ENCODE measurements at places on chromosomes 6 and 20.

DNA sequence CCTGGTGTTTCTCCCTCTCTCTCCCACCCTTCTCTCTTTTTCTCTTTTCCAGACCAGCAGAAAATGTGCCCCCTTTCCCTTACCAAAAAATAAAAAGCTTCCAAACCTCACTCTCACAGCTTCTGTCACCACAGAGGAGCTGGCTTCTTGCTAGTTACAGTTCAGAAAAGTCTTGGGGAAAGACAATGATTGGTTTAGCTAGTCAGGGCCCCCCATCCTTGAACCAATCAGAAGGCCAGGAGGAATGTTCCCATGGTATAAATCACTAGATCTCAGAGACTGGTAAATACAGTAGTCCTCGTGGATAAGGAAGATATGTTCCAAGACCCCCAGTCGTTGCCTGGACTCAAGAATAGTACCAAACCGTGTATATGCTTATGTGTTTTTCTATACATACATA lies 231.1 kb upstream of the TAB2 start:
- no peak for DNase-seq

- DNase-seq, result no peak
Observed at GRCh38 chr6:1322696-1323219, 10.9 kb downstream of the FOXQ1 start.

GRCh38 chr20:6075428-6076219 lies 21.8 kb upstream of the LRRN4 start:
- DNase-seq, result no peak

DNA sequence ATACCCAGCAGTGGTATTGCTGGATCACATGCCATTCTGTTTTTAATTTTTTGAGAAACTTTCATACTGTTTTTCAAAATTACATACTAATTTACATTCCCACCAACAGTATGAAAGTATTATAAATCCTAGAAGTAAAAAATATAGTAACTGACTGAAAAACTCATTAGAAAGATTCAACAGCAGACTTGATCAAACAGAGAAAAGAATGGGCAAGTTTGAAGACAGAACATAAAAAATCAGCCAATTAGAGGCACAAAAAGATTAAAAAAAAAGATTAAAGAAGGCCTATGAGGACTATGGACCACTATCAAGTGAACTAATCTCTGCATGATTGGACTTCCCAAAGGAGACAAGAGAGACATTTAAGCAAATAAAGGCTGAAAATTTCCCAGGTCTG lies 144.0 kb upstream of the GRIK2 start:
- DNase-seq, result no peak

DNA sequence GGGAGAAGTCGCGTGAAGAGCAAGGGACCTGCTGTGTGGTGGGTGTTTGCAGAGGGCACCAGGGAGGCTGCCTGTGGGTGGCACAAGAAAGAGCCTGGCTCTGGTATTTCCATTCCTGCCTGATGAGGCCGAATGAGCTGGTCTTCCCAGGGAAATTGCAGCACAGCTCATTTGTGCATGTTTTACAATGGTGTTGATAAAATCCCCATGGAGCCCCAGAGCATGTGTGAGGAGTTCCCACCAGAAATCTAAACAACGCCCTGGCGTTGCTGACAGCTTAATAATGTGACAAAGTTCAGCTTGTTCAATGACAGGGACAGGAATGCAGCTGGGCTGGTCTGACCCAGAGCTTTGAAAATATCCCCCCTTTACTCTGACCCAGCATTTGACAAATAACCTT lies 135.5 kb downstream of the CLIC5 start:
- DNase-seq, result no peak

GRCh38 chr6:30260036-30260504 lies 46.9 kb upstream of the TRIM26 start:
- DNase-seq, result no peak

DNA sequence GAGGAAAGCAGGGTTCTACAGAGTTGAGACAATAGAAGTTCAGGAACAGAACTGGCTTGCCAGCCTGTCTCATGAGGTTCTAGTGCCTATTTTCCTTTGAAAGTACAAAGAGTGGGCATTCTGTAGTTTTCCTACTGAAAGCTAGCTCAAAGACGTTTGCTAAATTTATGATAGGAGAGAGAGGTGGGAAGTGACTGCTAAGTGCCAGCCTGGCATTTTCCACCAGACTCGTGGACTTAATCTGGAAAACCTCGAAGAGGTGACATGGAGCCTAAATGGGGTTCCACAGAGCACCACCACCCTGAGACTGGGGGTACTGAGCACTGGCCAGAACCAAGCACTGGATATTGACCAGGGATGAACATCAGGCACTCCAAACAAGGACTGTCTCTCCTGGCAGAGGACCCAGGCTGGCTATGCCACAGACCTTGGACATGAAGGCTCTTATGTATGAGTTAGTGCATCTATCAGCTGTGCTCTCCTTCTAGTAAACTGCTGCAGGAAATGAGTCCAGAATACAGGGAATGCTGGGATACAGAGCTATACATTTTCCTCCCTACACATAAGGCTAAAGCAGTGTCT lies 7.1 kb downstream of the PEX6 start:
- no peak for DNase-seq

DNA sequence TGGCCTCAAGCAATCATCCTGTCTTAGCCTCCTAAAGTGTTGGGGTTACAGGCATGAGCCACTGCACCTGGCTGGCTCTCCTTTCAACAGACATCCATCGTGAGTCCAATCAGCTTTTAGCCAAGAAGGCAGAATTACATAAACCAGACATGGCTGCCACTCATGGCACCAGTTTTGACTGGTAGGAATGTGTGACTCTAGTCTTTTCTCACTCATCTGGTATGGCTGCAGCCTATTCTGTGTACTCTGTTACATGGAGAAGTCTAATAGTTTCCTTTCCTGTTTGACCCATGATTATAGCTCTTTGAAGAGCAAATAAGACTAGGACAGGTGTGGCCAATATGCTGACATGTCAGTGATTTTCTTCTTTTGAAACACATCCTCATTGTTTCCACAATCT lies 27.0 kb upstream of the RNF144B start:
- DNase-seq, result no peak

GRCh38 chr6:119284861-119285521 lies 64.6 kb downstream of the MAN1A1 start:
- no peak for DNase-seq

- DNase-seq, result no peak
Observed at GRCh38 chr6:74115674-74116073, 419.7 kb downstream of the CD109 start.

DNA sequence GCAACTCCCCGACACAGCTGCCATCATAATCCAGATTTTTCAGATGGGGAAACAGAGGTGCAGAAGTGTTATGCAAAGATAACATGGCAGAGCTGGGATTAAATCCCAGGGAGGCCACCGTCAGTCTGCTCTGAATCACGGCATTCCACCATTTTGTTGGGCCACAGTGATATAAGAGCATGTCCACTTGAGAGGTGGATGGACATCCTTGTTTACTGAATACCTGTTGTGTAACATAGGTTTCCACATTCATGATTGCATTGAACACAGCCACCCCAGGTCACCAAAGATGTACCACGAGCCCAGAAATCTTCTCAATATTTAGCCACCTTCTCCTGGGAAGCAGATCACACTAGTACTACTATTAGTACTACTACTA lies 191.5 kb downstream of the LRFN2 start:
- no peak for DNase-seq

GRCh38 chr6:166556863-166557322 lies 29.6 kb downstream of the RAMACL start:
- peak; percentile 68 for DNase-seq

DNA sequence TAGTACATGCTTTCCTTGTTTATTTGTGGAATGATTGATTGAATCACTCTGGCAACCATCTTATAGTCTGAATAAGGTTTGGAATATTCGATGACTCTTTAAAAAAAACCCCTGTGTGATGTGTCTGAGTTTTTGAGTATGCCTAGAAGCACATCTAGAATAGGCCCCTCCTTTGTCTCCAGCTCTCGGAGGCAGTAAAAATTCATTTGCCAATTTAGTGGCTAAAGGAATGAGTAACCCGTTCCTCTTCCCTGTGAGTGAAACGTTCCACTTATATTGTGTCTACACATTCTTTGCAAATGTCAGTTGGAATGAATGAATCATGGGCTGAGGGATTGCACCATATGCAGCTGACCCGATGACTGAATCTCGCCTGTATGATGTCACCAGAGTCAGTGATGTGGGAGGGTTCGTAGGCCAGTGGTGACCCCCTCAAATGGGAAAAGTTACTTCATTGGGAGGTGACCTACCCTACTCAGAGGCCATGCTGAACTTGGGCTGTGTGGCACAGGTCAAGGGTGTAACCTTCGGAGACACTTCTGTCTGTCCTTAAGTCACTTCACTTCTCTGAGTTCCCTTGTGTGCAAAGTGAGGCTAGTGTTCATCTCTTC lies 21.6 kb downstream of the MOCS3 start:
- DNase-seq, result no peak

- DNase-seq, result no peak
Observed at GRCh38 chr6:19599796-19600464, 237.2 kb upstream of the ID4 start.

DNA sequence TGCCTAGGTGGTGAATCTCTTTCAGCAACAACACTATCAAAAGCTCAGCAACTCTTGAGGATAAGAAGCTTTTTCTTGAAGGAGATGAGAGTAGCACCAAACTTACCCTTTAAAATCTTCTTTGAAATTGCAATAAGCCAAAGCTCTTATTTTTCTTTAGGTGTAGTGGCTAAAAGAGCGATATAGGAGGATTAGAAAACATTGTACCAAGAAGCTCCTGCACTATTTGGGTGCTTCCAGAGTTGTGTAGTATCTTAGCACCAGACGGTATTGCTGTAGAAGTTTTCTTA lies 1.2 kb downstream of the FUT9 start:
- DNase-seq, result no peak

DNA sequence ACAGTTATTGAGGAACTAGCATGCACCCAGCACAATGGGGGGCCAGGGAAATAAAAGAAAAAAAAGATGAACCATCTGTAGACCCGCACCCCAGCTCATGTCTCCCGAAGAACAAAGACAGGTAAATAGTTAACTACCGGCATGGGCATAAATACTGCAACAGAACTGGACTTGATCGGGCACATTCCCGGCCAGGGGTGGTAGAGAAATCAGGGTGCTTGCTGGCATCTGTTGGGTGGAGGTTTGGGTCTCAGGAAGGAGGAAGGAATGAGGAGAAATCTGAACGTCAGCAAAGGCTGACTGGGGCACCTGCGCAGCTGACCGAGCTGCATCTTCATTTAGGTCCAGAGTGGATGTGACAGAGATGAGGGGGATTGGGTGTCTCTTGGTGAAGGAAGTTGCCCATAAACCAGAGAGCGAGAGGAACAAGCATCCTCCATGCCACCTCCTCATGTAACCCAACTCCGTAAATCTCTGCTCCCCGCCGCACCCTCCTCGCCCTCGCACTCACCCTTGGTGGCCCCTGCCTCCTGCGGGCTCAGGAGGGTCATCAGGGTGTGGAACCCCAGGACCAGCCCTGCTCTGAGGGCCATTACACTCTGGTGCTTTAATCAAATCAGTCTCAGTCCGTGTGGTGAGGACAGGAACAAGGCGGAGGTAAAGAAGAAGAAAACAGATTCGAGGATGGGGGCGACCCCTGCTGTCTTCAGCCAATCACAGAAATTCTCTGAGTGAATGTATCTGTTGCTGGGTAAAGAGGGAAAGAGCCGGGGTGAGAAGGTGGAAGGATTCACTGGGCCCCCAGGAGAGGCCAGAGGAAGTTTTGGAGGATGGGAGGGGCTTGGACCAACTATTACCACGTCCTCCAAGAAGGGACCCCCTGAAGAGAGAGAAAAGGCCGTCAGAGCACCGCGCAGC lies at the start of gene HLA-DOA:
TSS of gene HLA-DOA (minus strand) at position 648 of the 918 bp plus-strand sequence.
- DNase-seq, result no peak

GRCh38 chr6:38354905-38355304 lies 284.8 kb downstream of the BTBD9 start:
- no peak for DNase-seq

DNA sequence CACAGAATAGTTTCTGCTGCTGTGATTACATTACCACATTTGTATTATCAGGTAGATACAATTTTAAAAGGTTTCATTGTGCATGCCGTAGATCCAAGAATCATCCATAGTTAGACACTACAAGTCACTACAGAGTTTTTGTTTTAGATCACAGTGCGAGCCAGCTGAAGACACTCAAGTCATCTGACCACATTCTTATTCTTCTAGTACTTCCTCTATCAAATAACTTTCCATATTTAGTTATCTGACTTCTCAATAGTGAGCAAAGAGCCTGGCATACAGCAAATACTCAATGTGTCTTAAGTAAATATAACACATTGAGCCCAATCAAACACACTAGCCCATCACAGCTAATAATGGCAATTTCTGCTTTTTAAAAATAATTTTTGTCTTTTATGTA lies 195.4 kb downstream of the ASCC3 start:
- DNase-seq, result no peak

GRCh38 chr20:63132131-63132714 lies 83.7 kb downstream of the YTHDF1 start:
- DNase-seq, result no peak

GRCh38 chr20:11432407-11432806 lies 485.3 kb upstream of the BTBD3 start:
- DNase-seq, result no peak

GRCh38 chr20:15889061-15889460 lies 684.2 kb downstream of the KIF16B start:
- no peak for DNase-seq

DNA sequence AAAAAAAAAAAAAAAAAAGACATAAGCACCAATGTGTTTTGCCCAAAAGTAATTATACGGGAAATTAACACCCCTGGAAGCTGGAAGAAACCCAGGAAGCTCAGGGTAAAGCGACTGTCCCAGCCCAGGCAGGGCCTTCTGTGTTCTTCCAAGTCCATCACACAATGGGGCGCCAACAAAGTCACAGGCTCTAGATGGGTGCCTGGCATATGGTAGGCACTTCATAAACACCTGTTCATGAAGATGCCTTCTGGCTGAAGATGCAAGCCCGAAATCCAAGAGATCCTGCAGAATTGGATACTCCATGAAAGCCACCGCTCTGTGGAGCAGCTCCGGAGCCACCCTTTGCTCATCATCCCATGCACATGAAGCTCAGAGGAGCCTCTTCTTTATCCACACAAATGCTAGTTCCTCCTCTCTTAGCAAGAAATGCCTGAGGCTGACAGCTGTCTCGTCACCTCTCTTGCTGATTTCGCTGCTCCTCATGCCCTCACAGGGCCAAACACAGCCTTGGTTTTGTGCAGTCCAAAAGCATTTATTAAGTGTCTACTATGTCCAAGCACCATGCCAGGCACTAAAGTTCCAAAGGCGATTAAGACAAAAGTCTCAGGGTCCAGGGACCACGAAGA lies 76.6 kb downstream of the TRERF1 start:
- no peak for DNase-seq

DNA sequence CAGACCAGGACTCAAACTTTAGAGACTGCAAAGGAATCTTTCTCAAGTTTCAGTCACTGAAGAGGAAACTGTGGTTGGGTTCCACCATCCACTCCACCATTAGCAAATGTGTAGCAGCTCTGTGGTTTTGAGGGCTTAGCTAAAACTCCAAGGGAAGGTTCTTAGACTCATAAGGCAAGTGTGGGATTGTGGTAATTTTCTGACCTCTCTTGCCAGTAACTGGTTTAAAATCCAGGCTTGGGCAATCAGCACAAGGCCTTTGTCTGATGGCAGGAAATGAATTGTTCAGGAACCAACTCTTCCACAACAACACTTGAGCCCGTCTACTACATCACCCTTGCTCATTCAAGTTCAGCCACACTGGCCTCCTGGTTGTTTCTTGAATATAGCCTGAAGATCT lies 68.6 kb upstream of the FBXL4 start:
- DNase-seq, result no peak

- DNase-seq, result no peak
Observed at GRCh38 chr6:152089992-152090391, 282.5 kb downstream of the ESR1 start.

GRCh38 chr20:10972219-10972860 lies 298.5 kb upstream of the JAG1 start:
- no peak for DNase-seq

All from hypothalamus (tissue), 51 donors.